Astrocyte of the spinal cord (primary cell): ENCODE measurements at places on chromosomes 3 and 15.
A peak's percentile ranks its signal among the peaks of the same experiment; 100 is the strongest.

DNA sequence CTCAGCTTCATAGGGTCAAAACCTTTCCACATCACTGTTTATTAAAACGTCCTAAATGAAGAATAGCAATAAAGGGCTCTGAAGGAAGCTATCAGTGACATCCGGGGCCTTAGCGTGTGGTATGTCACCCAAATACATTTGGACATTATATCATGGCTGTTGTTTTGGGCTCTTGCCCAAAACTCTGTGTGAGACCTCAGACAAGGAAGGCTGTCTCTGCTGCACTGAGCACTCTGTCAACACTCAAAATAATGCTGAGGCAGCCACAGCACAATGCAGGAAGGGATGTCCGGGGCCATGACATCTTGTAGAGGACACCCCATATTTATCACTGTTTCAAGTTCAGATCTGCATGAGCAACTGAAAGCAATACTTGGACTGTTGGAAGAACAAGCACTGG, 293.8 kb upstream of the WNT5A start:
- DNase-seq: no peak

DNA sequence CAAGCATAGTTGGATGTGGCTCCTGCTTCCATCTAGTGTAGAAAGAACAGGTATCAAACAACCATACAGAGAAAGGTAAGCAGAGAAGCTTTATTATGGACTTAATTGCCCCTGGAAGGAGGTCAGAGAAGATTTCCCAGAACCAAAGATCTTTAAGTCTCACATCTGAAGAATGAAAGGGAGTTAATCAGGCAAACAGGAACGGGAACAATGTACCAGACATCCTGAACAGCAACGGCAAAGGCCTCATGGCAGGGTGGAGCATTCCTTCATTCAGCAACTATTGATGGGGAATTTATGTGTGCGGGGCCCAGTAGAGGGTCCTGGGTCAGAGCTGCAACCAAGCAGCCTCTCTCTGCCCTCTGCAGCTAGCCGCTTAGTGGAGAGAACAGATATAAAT, 61.5 kb downstream of the LMCD1 start:
- DNase-seq: no peak

- no peak for DNase-seq
These were observed 37.4 kb downstream of the ACAA1 start for GRCh38 chr3:38099518-38099917.

DNA sequence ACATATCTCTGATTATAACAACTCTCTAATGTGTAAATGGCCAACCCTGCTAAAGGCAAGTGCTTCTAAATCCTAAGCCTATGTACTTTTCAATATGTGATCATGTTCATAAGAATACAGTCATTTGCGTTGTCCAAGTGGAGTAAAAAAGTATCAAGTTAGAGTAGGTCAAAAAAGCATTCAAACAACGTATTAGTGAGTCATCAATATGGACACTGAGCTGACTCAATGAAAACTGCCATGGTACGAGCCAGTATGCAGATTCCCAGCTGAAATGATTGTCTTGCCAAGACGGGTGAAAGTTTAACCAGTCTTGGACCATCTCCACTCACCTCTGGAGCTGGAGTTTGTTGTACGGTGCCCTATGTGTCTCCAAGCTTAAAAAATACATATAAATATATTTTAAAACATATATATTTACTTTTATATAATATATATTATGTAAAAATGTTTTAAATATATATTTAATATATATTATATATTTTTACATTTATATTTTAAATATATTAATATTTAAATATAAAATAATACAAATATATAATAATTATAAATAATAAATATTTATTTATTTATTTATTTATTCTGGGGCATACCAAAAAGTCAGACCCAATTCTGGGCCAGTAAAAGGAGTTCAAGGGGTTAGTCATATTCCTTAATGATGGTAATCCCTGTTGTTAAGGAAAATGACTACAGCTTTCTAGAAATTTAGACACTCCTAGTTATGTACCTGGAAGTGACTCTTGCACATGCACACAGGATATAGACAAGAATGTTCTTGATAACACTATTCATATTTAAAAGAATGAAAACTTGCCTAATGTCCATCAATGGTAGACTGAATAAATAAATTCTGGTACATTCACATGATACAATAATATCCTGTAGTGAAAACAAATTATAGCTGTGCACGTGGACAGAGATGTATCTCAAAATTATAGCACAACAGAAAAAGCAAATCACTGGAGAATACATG, 27.2 kb downstream of the PLSCR4 start:
- peak; percentile 19 for DNase-seq

DNA sequence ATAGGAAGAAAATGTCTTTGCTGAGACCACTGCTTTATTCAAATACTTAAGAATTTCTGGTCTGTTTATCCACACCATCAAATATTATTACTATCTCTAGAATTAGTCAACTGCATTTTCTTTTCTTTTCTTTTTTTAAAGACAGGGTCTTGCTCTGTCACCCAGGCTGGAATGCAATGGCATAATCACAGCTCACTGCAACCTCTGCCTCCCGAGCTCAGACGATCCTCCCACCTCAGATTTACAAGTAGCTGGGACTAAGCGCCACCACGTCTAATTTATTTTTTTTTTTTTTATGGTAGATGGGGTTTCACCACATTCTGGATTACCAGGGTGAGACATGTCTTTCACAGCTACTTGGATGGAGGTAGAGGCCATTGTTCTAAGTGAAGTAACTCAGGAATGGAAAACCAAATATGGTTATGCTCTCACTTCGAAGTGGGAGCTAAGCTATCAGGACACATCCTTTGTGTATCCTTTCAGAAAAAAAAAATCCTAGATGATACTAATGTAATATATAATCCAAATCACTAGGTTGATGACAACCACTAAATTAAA, 52.8 kb downstream of the STAG1 start:
- no peak for DNase-seq

DNA sequence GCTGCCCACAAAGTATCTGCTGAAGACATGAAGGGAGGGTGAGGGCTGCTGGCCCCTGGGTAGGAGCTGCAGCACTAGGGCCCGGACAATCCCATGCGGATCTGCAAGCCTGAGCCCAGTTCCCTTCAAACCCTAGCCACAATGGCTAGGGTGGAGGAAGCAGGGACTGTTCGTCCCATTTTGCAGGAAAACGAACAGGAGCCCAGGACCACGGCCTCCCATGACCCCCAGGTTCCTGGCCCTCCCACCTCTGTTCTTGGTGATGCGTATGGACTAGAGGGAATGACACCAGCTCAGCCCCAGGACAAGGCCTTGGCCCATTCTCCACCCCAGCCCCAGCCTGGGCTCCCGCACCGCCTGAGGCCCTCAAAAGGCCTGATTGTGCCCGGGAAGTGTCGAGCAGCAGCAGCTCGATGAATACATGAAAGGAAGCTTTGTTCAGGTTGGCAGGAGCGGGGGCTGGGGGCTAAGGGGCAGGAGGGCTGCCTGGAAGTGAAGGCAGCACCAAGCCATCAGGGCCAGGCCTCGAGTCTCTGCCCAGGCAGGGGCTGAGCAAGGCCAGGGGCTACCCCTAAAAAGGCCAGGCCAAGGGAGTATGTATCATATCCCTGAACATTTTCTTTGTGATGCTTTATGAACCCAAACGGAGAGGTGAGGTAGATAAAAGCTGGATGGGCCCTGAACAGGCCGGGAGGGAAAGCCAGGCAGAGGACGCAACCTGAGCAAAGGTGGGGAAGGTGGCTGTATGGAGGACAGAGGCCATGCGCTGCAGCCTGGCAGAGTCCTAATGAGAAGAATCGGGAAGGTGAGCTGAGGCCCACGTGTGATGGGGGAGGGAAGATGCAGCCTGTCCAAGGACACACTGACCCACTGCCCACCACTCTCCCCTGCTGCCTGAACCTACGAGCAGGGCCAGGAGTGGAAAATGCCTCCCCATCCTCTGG, 12.2 kb downstream of the SEMA7A start:
- no peak for DNase-seq

DNA sequence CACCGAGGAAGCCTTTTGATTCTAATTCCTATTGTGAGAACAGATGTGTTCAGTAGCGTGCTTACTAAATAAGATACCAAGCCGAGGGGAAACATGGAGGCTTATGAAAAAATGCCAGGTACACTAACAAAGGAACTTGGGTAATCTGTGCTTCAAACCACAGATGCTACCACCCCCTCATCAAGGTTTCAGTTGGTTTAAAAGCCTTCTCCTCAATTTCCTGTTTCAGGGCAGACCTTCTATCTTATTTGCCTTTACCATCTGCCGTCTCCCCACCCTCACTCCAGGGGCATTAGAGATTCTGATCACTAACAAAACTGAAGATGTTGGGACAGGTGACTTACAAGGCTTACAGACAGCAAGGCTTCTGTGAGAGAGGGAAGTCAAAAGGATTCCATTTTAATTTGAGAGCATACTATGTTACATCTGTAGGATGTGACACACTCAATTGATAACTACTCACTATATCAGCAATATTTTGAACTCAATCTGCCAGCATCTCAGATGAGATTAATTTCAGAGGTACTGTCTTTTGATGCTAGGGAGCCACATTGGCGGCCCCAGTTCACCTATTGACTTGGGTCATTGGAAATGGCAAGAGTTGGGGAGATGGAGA, 60.6 kb upstream of the PLCL2 start:
- no peak for DNase-seq

DNA sequence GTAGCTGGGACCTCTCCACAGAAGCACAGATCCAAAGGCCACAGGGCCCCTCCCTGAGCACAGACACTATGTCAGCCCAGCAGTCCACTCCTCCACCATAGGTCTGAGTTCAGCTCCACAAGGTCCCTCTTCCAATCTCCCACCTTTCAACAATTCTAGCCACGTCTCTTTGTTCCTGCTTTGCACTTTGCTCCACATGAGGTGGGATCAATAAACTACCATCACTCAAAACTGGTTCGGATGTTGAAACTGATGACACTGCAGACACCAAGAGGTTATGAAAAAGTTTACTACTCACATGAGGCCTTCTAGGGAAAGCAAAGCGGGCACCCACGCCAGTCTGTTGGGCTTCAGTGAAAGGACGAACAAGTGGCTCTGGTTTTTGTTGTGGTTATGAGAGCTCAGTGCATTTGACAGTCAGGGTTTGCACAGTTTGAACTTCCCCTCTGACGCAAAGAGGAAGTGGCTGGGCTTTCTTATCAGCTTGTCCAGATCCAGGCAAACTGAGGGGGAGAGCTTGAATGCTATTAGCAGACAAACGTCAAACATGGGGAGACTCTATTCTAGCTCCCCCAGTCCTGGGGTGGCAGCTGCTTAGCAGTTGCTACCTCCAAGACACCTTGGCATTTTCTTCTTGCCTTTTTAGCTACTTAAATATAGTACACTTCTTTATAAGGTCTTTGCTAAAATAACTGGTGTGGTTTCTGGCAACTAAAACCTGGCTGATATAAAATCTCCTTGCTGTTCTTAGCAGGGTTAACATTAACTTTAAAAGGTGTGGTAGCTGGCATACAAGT, 37.8 kb downstream of the ZNF445 start:
- peak; percentile 60 for DNase-seq

DNA sequence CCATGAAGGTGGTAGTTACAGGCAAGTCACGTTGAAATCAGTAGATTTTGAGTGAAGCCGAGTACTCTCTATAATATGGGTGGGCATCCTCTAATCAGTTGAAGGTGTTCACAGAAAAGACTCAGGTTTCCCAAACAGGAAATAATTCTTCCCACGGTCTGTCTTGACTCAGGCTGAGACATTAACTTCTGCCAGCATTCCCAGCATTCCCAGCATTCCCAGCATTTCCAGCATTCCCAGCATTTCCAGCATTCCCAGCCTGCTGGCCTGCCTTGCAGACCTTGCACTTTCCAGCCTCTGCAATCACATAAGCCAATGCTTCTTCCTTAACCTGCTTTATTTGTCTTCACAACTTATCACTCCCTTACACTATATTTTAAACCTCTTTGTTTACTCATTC, 542.3 kb upstream of the ROBO2 start:
- DNase-seq: no peak

DNA sequence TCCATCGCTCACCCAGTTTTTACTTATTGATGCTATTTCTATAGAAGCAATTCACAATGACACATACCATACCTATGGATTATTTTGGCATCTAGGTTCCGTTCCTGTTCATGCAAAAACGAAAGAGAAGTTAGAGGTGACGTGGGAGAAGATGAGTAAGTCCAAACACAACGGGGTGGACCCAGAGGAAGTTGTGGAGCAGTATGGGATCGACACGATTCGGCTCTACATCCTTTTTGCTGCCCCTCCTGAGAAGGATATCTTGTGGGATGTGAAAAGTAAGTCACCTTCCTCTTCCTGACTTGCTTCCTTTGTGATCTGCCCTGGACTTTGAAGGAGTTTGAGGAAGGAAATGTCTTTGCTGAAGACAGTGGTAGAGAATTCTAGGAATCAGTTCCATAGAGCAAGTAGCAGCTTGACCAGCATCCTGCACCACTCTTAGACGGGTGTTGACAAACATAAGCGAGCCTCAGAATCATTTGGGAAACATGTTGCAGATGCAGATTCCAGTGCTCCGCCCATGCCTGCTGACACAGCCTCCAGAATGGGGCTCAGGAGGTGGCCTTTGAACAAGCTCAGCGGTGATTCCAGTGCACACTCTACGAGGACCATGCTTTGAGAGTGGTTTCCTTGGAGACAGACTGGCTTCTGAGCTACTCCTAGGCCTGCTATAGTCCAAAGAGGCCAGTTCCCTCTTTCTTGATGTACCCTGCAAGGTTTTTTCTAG, 78.4 kb upstream of the LIMD1 start:
- no peak for DNase-seq

- no peak for DNase-seq
These were observed 18.9 kb upstream of the ALCAM start for GRCh38 chr3:105347625-105348302.

DNA sequence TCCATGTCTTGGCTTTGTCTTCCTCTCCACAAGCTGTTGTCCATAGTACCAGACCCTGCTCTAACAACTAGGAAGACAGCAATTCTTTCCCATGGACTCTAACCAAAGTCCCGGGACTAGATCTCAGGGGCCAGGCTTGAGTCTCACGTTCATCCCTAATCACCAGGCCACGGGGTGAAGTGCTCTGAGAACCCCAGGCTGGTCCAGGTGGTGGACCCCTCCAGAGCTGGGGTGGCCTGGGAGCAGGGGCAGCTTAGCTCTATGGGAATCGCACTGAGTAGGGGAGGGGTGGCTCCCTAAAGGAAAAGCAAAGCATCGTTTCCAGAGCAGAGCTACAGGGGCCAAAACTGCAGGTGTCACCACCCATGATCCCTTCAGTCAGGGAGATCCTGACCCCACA, 150.9 kb downstream of the TPRA1 start:
- no peak for DNase-seq

- DNase-seq: no peak
These were observed 378.8 kb upstream of the RARB start for GRCh38 chr3:25049304-25049703.

DNA sequence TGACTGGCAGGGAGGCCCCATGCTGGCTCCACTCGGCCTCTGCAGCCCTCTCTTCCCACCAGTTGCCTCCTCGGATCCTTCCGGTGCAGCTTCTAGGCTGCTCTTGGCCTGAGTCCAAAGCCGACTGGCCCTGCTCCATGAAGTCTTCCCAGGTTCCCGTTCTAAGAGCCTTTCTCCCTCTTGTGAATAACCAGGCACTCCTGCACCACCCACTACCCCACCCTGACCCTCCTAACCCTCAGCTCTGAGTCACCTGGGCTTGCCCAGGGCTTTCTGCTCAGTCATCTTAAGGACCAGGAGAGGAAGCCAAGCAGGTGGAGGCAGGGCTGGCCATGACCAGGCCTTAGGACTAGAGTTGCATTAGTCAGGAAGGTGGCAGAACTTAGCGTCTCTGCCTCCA, 28.1 kb upstream of the CNBP start:
- peak; percentile 81 for DNase-seq
